Cerebellar cortex (tissue), 1 donor: ENCODE measurements at places on chromosomes 7 and 10.

DNA sequence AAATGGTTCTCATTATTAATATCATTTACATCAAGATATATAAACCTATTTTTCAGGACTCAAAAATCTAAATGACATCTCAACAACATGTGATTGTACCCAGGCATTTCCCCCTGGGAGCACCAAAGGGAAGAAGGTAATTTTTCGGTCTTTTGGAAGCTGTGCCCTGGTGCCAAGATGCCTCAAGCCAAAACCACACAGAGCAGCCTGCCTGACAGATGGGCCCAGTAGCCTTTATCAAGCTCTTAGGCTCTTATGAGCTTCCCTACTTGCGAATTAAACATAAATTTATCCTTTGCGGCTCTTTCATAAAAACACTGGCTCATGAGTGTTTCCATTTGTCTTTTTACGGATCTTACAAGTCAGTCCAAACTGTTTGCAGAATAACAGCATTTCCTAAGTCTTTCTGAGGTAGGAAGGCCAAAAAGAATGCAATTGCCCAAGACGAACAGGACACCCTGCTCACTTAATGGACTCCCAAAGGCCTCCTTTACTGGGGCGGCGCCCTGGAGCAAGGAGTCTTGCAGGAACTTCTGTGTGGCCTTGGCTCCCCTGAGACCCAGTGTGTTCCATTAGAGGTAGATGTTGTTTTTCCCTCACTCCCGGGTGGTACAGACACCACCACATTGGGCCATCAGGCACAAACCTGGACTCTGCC, 4.1 kb upstream of the RASSF4 start:
- DNase-seq = peak; percentile 94

DNA sequence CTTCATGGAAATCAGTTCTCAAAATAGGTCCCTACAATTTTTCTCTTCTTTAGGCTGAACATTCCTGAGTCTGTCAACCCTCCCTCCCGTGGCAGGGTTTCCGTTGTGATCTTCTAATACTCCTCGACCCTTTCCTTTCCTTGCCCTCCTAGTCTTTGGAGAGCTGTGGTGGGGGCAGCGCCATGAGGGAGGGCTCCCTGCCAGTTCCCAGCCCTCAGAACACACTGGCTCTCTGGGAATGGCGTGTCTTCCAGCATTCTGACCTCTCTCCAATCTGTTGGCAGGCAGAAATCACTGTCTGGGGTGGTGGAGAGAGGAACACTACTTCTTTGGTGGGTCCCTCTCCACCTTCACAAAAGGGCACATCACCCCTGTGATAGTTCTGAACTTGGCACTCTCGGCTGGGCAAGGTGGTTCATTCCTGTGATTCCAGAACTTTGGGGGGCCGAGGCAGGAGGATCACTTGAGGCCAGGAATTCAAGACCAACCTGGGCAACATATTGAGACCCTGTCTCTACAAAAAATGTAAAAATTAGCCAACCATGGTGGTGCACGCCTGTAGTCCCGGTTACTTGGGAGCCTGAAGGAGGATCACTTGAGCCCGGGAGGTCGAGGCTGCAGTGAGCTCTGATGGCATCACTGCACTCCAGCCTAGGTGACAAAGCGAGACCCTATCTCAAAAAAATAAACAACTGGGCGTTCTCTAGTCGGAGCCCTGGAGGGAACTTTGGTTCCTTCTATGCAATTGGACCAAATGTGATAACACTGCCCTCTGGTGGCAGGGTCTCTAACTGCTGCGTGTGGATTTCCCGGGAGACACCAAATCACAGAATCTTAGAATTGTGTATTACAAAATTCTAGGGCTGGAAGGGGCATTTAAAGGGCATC, 13.1 kb upstream of the ARPC1A start:
- DNase-seq = peak; percentile 59

GRCh38 chr10:98446151-98446660, 529 bp downstream of the HPS1 start:
- DNase-seq = peak; percentile 62

DNA sequence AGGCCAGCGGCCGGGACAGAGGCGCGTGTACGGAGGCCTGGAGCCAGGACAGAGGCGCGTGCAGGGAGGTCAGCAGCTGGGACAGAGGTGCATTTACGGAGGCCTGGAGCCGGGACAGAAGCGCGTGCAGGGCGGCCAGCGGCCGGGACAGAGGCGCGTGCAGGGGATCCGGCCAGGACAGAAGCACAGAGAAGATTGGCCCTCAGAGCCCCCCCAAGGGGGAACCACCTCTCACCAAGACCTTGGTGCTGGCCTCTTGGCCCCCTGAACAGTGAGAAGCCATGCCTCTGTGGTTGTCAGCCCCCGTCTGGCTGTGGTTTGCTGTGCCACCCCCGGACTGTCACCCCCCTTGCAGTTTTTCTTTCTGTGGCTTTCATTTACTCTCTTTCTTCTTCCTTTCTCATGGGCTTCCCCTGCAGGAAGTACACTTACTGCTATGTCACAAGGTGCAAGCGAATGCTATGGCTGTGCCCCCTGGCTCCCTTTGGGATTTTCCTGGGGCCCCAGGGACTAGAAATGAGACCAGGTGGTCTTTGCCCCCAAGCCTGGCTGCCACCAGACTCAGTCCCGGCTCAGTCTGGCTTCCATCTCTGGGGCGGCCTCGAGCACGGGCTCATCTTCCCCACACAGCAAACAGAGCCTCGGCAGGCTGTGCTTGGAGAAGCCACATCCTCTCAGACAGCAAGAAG, 41.1 kb downstream of the INSIG1 start:
- DNase-seq = no peak

DNA sequence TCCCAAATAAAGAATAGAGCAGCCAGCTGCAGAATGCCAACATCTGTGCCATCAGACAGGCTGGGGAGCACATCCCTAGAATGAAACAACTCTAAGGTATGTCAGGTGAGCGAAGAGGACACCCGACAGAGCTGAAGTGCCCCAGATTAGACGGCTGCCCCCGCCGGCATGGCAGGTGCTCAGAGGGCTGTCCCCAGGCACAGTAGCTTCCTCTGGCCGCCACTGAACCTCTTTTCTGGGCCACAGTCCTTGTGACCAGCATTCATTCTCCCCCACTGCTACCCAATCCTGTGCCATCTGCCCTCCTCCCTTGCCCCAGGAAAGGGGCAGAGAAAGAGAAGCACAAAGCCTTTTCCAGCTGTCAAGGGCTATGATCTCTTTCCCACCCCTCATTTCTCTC, 41.7 kb downstream of the RGS10 start:
- DNase-seq = no peak

DNA sequence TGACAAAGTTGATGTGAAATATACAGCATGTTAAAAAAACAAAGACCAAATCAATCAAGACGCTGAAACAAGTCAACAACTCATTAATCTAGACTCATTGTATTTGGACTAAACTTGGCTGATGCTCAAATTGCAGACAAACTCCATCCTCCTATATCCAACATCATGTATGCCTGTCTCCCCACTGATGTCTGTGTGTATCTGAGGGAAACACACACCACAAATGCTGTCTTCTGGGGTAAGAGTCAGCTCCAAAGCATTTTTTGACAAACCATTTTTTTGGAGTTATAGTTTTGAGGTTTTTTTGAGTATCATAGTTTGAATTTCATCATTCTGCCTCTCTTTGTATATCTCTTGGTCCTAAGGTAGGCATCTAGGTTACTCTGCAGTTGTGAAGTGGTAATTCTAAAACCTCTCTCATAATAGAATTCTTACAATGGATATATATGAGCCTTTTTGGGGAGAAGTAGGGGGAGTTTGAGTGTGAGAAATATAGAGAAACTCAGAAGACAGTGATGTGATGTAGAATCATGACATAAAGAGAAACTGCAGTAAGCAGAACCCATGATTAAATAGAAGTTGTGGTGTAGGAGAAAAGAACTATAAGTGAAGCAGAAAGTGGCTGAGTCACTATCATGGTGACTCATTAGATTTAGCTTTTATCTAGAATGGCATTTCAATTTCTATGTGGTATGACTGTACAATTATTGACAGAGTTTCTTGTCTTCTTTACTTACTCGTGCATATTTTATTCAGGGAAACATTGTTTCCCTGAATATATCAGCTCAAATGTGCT, 1531.1 kb upstream of the LRRTM3 start:
- no peak for DNase-seq

DNA sequence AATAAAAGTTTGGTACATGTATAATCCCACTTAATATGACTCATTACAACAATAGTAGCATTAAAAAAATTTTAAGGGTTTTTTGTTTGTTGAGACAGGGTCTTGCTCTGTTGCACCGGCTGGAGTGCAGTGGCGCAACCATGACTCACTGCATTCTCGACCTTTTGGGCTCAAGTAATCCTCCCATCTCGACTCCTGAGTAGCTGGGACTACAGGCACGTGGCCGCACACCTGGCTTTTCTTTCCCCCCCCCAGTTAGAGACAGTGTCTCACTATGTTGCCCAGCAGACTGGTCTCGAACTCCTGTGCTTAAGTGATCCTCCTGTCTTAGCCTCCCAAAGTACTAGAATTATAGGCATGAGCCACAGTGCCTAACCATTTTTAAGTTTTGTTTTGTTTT, 40.7 kb downstream of the KMT2C start:
- no peak for DNase-seq

DNA sequence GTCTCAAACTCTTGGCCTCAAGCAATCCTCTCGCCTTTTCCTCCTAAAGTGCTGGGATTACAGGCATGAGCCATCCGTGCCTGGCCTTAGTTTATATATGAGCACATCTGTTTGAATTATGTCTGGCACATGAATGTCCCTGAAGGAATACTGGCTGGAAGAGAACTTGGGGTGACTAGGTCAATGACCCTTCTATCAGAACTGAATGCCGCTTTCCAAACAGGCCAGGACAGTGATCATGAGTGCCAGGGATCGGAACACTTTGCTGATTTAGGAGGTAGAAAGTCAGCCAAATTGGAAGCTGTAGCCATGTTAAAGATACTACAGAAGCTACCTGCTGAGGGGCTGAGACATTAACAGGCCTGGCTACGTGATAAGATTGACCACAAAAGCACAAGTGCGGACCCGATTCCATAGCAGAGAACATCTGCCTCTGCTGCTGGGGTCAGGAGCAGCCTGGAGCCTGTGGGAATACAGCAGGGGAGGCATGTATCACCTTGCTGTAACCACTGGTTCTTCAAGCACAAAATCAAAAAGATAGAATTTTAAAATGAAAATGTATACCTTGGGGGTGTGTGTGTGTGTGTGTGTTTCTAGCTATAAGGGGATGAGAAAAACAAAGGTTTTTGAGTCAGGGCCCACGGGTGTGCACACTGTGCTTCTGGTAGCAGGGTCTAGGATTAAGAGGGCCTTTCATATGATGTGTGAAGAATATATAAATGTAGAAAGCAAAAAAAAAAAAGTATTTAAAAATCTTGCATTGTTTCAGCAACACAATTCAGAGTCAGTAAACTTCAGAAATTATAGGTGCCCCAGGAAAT, 293.7 kb downstream of the BBS9 start:
- DNase-seq = no peak
